ENCODE measurements at places on chromosomes 6 and 20.

GRCh38 chr20:33415948-33416347, 14.6 kb upstream of the CDK5RAP1 start:
- no peak for DNase-seq

DNA sequence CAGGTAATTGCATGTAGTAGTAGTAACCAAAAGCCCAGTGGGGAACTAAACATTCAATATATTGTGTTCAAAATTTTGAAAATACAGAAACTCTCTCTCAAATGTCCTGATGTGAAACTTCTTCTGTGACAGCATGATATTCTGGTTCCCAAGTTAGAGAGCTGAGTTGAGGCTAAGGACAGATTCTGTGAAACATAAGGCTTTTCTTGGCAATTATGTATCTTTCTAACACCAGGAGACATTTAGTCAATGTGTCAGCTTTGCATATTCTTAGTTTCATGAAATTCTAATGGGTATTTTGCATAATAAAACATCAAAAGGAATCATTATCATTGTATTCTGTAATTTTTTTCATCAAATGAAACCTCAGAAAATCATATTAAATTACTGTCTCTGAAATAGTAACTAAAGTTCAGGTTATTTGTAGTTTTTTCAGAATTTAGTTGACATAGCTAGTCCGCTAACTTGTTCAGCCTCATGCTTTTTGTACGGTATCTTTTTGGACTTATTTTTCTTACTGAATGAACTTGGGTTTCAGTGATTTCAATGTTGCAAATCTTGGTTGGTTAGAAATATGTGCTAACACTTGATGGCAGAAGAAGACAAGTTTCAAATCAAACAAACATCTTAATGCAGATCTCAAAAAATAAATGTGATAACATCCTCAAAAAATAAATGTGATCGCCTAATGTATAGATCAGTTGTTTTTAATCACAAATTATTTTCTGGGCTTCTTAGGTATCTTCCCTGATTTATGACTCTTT, 70.4 kb downstream of the AKAP7 start:
- no peak for DNase-seq

- no peak for DNase-seq
These were observed 159.9 kb downstream of the SOX4 start for GRCh38 chr6:21753241-21754108.

DNA sequence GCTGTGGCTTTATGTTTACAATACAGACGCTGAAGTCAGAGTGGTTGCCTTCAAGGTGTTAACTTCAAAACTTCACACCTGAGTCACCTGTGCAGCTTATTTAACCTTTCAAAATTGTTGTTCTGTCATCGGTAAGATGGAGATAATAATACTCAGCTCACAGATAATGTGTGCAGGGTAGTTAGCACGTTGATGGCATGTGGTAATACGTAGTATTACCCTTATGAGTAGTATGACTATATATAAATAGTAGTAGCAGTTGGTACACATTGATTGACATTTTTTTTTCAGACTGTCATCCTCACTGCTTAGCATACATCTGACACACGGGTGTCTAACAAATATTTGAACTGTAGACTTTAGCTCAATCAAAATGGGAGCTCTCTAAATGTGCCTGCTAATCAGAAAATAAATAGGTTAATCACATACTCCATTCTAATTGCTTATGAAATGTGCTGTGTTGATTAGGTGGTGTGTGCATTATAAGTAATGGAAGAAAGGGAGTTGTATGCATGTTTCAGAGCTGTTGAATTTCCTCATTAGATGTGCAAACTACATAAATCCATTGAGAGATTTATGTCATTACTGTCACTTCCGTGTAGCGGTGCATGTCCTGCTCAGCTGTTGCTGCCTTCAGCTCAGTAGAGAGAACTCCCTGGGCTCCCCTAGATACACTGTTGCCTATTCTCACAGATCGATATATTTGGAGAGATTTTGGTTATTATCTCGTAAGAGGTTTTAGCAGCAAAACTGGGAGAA, 11.2 kb upstream of the MROH8 start:
- no peak for DNase-seq

GRCh38 chr6:170289951-170290295, 955 bp downstream of the DLL1 start:
- no peak for DNase-seq

DNA sequence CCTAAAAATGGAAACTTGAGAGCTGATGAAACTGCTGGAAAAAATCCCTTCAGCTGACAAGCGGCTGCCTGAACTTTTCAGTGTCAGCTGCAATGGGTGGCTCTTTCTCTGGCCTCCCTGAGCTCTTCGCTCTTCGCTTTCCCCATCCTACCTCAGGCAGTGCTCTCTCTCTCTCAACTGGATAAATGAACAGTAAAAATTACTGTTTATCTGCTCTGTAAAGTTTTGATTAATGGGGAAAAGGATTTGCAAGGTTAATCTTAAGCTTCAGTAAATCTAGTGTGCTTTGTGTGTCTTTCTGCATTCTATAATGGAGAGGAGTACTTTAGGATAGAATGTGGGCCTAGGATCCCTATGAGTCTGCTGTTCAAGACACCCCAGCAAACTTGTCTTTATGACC, 35.1 kb downstream of the TMEM14A start:
- DNase-seq, result no peak

DNA sequence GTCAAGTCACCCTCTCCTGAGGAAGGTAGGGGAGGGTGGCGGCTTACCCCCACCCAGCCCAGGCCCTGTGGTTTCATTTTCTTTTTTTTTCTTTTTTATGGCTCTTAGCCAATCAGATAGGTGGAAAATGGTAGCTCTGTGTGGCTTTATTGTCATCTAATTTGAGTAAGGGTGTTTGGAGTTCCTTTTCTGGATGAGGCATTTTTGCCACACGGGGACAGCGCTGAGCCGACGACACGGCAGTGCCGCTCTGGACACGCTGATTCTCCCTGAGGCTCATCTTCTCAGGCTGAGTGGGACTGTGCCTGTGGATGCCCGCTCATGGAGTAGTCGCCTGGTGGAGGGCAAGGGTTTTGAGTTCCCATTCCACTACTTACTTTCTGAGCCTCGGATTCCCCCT, 37.6 kb upstream of the ANGPT4 start:
- no peak for DNase-seq

DNA sequence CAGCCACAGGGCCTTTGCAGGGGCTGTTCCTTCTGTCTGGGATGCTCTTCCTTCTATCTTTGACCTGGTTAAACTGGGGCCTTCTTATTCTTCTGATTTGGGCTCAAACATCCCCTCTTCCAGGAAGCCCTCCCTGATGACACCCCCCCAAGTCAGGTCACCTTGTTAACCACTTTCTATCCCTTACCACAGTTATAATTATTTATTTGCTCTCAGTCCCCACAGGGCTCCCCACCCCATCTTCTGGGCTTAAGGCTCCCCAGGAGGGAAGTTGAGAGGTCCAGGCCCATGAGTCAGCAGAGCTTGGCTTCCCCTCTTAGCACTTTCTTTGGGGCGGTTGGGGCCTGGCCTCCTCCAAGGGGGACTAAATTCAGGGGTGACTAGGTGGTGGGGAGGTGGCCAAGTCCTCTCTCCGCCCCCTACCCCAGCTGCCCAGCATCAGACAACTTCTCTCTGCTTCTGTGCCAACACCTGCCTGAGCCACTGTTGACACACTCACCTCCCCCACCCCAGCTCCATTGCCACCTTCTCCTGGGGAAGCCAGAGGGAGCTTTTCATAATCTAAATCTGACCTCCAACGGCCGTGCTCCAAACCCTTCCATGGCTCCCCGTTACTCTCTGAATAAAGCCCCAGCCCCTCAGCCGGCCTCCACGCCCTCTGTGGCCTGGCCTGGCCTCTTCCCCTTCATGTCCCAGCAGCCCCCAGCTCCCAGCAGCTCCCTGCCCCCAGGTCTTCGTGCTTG, 70.0 kb downstream of the CEBPB start:
- DNase-seq, result no peak

DNA sequence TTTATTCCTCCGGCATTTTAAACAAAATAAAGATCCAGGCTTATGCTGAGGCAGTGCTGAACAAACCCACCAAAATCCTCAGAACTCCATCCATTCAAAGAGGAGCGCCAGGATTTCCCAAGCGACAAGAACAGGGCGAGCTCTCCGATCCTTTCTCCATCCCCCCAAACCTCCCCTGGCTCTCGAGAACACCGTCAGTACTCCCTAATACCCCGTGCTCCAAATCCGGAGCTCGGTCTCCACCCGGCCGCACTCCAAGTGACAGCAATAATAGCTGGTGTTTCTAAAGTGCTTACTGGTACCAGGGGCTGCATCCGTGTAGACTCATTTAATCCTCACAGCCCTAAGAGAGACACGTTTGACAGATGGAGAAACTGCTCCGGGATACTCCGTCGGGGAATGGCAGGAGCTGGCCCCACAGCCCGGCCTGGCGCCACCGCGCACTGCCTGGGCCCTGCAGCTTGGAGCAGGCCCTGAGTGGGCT, 277.1 kb upstream of the QKI start:
- no peak for DNase-seq

DNA sequence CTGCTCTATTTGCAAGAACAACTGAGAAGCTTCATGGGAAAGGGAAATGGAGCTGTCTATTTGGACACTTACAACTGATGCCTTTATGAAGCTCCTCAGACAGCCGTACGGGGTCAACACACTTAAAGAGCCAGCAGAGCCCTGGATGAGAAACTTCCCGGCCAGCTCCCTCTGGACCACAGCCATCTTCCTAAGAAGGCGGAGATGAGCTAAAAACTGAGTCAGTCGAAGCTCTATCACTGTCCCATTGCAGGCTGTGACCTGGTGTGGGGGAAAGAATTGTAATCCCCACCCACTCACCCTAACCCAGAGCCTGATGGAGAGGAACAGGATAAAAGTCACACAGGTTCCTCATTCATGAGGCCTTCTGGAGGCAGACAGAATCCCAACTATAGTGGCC, 360.4 kb upstream of the JARID2 start:
- no peak for DNase-seq

- no peak for DNase-seq
These were observed 122.2 kb downstream of the KIF13A start for GRCh38 chr6:17865243-17865642.

GRCh38 chr6:79045966-79046365, 32.1 kb downstream of the PHIP start:
- no peak for DNase-seq

- no peak for DNase-seq
These were observed 3.2 kb downstream of the POLH start for GRCh38 chr6:43579171-43579570.

GRCh38 chr6:115947966-115948541, 112.6 kb downstream of the FRK start:
- DNase-seq, result no peak

DNA sequence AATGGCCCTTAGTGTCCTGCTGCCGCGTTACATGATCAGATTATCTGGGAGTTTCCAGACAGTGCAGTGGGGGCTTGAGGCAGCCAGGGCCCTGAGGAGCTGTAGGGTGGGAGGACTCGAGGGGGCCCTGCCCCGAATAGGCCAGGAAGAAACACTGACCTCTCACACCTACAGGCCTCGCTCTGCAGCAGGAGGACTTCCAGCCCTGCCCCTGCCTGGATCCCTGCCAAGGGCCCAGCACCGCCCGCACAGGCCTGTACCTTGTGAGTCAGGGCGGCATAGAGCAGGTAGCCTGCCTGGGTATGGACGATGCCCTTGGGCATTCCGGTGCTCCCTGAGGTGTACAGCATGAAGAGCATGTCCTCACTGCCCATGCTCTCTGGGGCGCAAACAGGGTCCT, 30.1 kb upstream of the APMAP start:
- DNase-seq, result no peak

DNA sequence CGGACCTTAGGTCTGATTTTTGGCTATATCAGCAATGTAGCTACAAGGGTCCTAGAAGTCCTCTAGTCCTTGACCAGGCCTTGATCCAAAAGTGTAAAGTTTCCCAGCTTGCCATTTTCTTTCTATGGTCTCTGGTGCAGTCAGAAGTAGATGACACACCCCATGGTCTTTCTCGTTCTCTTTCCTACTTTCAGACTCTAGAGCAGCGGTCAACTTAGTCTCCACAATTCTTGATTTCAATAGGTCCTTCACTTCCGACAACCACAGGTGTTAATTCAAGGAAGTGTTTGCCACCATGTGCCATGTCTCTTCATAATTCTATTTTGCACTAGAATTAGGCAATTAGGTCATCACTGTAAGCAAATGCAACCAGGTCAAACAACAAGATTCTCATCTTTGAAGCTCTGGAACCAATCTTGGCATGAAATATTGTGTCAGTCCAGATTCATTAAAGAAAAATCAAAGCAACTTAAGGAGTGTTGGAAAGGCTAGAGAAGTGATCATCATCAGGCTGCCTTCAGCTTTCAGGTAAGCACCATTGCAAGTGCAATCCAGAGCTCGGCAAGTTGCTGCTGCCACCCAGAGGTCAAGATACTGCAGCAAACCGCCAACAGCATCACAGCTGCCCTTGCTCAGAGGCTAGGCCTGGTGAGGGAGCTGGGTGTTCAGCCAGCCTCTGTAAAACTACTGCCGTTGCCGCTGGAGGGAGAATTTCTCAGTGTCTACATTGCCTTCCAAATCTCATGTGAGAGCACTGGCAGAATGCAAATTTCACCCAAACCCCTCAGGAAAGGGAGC, 5.6 kb upstream of the SYNE1 start:
- DNase-seq, result no peak

DNA sequence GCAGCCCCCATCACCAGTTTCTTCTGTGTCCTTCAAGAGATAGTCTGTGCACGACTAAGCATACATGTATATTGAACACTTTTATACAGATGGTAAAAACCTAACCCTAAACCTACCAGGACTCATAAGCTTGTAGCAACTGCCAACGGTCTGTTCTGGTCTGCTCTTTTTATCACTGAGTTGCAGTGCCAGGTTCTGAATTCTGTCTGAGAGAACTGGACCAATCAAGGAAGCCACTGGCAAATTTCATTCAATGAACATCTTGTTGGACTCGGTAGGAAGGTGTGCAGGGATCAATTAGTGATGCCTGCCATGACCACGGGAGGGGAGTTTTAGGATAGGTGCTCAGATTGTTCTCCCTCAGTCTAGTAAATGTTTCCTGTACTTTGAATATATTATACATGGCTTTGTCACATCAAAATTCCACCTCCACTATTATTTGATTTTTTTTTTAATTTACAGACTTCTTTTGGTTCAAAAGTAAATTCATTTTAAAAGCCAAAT, 146.8 kb downstream of the EYA2 start:
- DNase-seq, result no peak

DNA sequence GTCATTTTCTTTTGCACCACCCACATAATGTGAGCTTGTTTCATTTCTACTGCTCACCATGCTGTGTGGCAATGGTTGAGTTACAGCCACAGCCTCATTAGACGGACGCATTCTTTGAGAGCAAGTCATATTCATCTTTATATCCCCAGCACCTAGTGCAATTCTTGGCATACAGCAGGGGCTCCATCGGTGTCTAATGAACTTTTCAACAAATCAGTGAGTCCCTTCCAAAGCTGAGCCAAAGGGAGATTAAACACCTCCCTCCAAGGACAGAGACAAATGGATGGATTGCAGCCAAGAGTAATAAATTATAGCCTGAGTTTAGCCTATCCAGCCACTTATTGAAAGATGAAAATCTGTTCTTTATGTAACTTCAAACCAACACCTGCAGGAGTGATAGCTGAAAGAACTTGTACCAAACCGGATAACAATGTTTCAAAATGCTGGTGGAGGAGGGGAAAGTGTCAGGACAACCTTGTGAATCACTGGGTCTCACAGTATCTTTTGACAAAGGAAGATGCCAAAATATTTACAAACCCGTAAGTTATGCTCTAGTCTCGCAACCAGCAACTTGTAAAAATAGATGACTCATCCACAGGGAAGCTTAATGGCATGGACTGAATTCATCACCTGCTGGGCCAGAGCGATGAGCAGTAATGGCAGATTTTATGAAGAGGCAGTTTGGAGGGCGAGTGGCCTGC, 139.0 kb downstream of the PXDC1 start:
- DNase-seq, result no peak
